GM12864 (cell line): ENCODE measurements at places on chromosomes 7 and 10.
A peak's percentile ranks its signal among the peaks of the same experiment; 100 is the strongest.

- no peak for DNase-seq
Observed at GRCh38 chr7:112036071-112036470, 170.1 kb downstream of the DOCK4 start.

GRCh38 chr7:26099236-26099635 is 52.8 kb upstream of the NFE2L3 start:
- no peak for DNase-seq

GRCh38 chr7:150806863-150807262 is 6.3 kb downstream of the TMEM176A start:
- DNase-seq = no peak

- DNase-seq = no peak
Observed at GRCh38 chr7:19916046-19916445, 142.6 kb upstream of the TMEM196 start.

DNA sequence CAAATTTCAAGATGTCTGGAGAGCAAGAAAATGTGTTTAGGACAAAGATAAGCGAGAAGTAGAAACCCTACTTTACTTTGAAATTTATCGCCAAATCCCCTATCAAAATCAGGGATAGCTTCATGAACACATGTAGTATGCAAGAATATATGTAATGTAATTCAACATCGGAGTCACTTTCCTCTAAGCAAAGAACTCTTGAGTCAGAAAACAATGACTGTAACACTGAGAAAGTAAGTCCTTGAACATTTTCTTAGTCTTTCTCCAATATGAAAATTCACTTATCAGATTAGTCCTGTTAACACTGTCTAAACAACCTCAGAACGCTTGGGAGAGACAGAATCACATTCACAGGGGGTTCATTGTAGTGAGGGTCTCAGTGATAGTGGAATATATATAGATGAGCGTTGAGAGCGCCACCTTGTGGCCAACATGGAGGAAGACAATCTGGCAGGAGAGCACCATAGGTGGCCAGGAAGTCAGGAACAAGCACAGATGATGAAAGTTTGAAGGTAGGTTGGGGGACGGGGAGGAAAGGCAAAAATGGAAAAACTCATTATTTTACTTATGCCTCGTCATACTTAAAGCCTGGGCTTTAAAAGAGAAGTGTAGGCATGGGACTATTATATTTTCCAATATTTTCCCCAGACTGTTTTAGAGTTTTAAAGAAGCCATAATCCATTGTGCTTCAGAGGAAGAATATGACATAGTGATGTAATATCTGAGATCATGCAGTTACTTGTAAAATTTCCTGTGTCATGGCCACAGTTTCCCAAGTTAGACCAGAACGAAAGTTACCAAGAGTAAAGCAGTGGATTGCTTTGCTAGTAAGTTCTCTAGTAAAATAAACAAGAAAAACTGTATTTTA is 115.5 kb upstream of the GNAI1 start:
- no peak for DNase-seq

- DNase-seq = no peak
Observed at GRCh38 chr7:115505136-115505535, 525.4 kb downstream of the TFEC start.

DNA sequence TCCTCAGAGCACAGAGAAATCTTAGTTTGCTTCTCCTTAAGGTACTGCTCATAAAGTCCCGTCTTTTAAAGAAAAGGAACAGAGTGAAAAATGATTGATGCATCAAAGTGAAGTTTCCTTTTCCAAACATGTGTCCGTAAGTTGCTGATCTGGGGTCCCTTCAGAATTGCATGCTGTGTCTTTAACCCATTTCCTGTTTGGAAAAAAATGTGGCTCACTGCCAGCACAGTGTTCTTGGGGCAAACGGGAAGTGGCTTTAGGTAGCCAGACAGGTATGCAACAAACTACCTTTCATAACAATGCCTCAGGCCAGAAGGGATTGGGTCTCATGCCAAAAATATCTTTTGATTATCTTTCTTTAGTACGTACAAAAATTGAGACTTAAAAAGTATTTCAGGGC is 50.9 kb downstream of the TFAM start:
- no peak for DNase-seq

- DNase-seq = no peak
Observed at GRCh38 chr10:131860806-131861440, 39.9 kb upstream of the PPP2R2D start.

- no peak for DNase-seq
Observed at GRCh38 chr10:110163841-110164240, 43.6 kb upstream of the MXI1 start.

DNA sequence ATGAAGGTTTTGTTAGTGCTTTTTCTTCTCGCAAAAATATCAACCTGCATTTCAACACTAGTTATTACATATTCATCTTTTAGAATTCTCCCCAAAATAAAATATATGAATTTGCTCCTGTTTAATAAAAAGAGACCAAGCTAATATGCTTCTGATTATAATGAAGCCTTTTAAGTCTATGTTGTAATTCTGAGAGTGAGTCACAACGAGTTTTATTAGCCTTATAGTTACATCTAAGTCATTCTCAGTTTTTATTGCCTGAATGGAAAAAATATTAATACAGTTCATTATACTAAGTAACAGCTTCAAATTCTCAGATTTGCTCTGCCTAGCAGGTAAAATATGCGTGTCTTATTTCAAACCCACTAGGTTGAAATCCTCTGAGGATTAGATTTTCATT is 152.4 kb upstream of the CELF2 start:
- DNase-seq = no peak

- DNase-seq = no peak
Observed at GRCh38 chr7:74104702-74105101, 21.1 kb downstream of the LIMK1 start.

GRCh38 chr7:149883452-149883861 is 9.7 kb downstream of the ATP6V0E2 start:
- DNase-seq = no peak

- no peak for DNase-seq
Observed at GRCh38 chr7:95240921-95241320, 83.4 kb downstream of the PON1 start.

- DNase-seq = no peak
Observed at GRCh38 chr10:33125522-33126517, 167.8 kb upstream of the ITGB1 start.

DNA sequence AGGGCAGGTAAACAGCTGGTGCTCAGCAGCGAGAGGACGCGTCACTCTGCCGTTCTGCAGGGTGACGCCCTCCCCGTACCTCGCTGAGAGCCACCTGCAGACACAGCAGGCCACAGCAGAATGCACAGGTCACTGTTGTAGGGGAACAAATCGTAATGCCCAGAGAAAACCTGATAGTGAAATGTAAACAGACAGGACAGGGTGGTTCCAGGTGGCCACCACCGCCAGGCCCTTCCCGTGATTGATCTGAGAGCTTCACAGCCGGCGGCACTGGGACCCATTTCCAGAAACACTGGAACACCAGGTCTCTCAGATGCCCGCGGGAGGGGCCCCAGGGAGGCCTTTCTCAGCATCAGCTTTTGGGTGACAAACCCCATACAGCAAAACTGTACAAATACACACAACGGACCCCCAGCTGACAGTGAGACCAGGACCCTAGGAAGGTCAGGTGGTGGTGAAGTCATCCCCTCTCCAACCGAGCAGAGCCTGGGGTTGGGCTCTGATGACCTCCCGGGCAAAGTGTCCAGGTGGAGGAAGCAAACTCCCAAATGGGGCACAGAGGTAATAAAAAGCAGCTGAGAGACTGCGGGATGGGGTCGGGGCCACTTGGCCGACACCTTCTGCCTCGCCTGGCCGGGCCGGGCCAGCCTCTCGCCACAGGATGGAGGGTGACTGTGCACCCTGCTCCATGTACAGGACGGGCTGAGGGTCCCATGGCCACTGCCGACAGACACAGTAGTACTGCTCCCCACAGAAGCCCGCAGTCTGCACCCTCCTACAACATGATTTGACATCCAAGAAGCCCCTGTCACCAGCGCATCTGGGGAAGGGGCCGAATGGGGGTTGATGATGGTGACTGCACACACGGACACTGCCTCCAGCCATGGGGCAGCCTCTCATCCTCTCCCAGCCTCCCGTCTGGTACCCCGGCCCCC is 4.6 kb downstream of the BHLHA15 start:
- no peak for DNase-seq

- no peak for DNase-seq
Observed at GRCh38 chr7:82263920-82264782, 179.4 kb downstream of the CACNA2D1 start.

GRCh38 chr10:125779403-125780327 is 4.0 kb upstream of the MMP21 start:
- DNase-seq = no peak

- DNase-seq = no peak
Observed at GRCh38 chr10:105288613-105289012, 647.5 kb downstream of the SORCS3 start.

GRCh38 chr7:158818325-158819213 is 10.7 kb downstream of the ESYT2 start:
- DNase-seq = no peak

GRCh38 chr10:86599729-86600128 is 54.6 kb upstream of the OPN4 start:
- DNase-seq = peak; percentile 43

DNA sequence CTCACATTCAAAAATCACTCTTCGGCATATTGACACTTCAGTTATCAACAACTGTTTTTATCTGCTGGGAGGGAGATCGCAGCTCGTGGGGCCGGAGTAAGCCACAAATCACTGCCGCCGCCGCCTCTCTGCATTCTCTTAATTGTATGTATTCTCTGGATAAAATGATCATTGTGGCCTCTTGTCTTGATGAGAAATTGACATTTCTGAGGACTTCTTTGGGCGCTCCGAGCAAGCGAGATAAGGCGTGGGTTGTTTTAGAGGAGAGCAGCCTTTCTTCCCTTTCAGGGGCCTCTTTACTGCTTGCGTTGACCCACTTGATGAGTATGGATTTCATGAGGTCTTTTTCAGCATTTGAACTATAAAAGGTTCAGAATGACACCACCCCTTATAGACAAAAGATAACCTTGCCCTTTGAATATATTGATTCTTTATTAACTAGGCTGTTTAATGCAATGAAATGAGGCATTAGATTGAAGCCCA is 130.6 kb downstream of the EBF3 start:
- DNase-seq = no peak

DNA sequence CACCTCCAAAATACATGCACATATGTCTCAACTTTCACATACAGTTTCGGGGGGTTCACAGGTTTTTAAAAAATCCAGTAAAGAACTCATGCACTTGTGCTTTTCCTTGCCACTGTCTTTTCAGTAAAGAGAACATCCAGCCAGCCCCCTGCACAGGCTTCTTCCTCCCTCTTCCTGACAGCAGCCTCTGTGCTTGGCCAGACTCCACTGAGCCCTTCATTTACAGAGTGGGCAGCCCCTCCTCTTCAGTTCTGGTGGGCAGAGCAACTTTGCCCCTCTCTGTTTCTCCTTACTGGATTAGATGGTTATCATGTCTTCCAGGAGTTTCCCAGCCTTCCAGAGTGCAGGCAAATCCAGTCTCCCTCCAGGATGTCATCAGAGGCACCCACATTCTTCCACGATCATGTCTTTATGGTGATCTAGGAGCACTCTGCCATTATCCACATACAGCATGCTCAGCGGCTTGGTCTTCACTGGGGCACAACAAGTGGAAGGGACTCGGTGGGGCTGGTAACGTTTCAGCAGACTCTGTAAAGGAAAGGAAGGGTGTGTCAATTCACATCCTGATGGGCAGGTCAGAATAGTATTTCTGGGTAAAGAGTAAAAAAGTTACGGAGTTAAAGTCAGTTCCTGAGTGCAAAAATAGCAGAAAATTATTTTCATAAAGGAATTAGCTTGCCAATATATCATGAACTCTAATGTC is 8.8 kb downstream of the NODAL start:
- no peak for DNase-seq

GRCh38 chr7:41771717-41772116 is 68.8 kb upstream of the INHBA start:
- DNase-seq = no peak

- DNase-seq = no peak
Observed at GRCh38 chr7:77940647-77941046, 142.1 kb downstream of the PHTF2 start.

- DNase-seq = no peak
Observed at GRCh38 chr7:17297243-17297642, 1.2 kb upstream of the AHR start.

DNA sequence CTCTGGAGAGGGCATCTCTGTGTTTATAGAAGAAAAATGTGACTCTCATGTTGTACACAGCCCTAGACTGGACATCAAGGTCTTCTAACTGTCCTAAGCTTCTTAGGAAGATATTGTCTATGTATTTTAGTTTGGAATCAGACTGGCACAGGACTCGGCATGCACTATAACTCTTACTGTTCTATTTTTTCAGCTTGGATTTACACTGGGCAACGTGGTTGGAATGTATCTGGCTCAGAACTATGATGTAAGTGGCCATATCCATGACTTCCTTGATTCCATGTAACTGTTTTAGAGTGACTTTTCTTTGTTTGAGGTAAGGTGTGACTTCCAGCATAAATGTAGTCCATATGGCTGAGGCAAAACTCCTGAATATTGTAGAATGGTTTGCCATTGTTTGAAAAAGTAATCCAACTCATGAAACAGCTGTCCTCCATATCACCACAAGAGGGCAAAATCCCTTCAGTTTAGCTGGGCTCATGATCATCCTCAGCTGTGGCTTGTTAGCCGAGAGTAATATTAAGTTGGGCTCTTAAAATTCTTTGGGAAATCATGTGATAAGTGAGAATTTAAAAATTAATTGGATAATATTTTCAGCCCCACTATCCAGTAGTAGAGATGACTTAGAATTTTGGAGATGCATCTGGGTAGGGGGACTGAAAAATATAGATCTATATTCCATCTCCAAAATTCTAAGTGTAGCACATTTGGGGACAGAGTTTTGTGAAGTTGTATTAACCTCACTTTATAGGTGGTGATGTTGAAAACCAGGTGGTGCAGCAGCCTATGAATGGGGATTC is 10.4 kb downstream of the STMP1 start:
- no peak for DNase-seq

DNA sequence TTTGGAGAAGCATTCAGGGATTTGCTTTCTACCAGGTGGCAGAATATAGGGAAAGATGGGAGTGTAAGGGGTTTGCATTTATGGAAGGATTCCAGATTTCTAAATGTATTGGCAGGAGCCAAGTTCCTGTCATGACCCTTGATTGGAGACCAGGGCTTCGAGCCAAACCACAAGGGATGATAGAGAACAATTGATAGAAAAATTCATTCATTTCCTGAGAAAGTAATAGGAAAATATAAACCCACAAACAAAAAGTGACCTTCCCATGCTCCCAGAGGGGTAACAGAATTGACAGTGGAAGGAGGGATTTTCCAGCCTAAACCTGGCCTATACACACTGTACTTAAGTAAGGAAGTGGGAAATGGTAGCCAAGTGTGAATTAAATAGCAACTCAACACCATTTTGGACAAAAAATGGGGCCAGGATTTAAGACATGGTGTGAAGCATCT is 22.4 kb upstream of the IFIT2 start:
- DNase-seq = no peak

DNA sequence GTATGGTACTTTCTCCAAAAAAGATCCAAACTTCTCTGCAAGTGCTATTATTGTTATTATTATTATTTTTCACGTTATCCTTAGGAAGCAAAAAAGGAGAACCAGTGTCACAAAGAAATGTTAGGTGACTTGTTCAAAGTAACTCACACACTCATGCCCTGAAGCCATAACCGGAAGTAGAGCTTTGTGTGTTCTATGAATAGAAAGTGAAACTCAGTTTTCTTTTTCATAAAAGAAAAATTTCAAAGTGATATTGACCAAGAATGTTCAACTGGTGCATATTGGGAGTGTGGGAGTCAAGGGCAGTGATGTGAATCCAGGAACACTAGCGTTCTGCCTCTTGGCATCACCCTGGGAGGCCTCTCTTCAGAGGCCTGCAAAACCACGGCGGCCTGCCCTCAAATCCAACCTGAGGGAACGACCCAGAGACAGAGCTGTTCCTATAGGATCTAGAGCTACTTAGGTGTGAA is 106.1 kb downstream of the PRKCQ start:
- no peak for DNase-seq

GRCh38 chr7:116226664-116227063 is 16.3 kb downstream of the TES start:
- DNase-seq = no peak
